ENCODE measurements at places on chromosomes 12 and 14. TPM values are rescaled to one million over a fixed set of nuclear protein-coding genes. Genes with fewer than 3 reads are reported as not detected.

DNA sequence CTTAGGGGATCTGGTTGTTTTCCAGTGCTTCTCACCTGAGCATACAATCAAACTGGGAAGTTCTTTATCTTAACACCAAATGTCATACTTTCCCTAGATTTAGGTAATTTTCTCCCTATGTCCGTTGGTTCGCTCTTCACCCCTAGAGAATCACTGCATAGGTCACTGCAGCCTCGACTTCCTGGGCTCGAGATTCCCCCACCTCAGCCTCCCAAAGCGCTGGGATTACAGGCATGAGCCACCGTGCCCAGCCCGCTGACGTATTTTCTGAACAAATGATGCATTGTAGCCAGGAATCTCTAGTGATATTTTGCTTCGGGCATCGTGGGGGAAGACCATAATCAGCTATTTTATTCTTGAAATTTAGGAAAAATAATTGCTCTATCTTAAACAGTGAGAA, 1.1 kb upstream of the RPL41 start:
- no peak for DNase-seq

- no peak for DNase-seq
These were observed 23.9 kb downstream of the SCAF11 start for GRCh38 chr12:45966486-45966885.

GRCh38 chr12:85821759-85822158, 14.4 kb downstream of the RASSF9 start:
- DNase-seq: no peak

DNA sequence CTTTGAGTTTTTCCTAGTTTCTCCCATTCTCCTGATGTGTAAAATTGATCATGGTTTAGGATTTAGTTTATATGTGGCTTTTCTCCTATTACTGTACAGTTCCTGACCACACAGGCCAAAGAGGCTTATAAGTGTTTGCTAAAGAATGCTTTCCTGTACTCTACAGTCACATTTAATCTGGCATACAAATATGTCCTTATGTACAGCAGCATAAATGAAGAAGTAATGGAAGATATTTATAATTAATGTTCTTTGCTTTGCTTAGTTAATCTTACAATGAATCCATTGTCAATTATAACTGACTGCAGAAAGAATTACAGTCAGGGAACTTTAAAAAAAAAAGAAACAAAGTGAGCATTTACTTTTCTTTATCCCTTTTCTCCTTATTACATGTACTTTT, 293.9 kb downstream of the KCNC2 start:
- DNase-seq: no peak

GRCh38 chr12:108751821-108752220, 20.5 kb upstream of the CORO1C start:
- DNase-seq: no peak

DNA sequence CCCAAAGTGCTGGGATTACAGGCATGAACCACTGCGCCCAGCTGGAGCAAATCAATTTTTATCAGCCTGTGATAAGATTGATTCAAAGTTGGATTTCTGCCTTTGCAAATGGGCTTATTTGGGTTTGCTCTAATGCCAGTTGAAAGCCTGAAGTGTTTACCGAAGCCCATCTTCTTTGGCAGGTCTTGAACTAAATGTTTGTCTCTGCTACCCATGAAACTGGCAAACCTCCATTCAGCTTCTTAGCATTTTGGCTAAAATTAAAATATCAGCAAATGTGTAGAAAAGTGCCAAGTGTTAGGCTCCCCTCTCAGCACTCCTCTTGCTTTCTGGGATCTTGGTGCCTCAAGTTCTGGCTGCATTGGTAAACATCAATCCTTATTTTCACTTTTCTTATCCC, 61.5 kb downstream of the MGAT4C start:
- no peak for DNase-seq

The PTCSC3 gene
- not detected for total RNA-seq

The VAMP1 gene
- total RNA-seq: 32.9 TPM

DNA sequence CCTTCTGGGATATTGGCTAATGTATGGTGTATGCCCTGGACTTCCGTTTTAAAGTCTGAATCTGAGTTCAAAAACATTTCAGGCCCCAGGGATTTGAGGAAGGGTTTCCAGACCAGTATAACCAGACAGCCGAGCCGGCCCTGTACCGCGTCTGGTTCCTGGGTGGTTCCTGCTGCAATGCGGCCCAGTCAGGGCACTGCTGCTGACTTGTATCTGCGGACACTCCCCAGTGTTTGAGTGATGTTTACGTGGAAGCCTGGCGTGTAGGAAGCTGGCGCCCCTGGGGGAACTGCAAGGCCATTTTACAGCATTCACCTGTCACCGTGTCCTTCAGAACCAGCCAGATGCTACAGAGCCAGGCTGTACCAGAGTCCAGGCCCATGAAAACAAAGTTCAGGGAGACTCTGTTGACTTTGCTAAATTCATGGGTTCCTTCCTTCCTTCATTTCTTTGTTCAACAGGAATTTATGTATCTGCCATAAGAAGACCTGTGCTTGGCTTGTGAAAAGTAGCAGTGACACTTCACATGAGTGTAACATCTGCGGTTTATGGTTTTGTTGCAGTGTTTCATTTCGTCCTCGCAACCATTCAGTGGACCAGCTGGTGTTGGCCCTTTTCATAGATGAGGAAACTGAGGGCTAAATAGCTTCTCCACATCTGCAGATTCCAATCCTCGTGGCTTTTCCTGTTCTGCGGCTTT, 16.8 kb downstream of the EML1 start:
- no peak for DNase-seq

DNA sequence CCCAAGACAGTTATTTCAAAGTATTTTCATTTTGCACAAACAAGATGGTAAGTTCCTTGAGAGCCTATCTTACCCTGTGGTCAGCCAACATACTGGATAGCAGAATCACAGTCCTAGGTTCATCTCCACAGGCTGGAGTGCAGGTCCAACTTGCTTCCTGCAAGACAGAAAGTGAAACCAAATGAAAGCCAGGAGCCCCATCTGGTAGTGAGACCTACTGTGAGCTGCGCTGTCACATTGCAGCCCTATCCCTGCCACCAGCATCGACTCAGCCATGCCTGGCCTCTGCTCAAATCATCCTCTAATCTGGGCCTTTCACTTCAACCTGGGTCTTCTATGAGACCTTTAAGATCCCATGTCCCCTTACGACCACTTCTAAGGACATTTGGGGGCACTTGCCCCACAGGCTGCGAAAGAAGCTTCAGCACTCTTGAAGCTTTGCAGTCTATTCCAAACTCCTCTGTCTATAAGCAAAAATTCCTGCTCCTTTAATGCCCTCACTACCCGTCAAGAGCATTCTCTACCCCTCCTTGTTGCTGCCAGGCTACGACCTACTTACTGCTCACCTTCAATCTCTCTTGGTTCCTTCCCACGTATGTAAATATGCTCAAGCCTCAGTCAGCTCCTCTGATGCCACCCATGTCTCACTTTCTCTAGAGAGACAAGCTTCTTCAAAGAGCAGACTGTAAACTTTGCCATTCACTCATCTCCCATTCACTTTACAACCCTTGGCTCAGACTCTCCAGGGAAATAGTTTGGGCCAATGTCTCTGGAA, 55.9 kb upstream of the TSPAN11 start:
- DNase-seq: no peak

- DNase-seq: no peak
These were observed 108.5 kb upstream of the ESRRB start for GRCh38 chr14:76267322-76268046.

GRCh38 chr14:40806471-40806870, 800.2 kb upstream of the LRFN5 start:
- no peak for DNase-seq
